ENCODE measurements at places on chromosomes 13 and 19. TPM values are rescaled to one million over a fixed set of nuclear protein-coding genes. Genes with fewer than 3 reads are reported as not detected.

GRCh38 chr13:52644108-52644507, 1.9 kb downstream of the HNRNPA1L2 start:
- DNase-seq = no peak

DNA sequence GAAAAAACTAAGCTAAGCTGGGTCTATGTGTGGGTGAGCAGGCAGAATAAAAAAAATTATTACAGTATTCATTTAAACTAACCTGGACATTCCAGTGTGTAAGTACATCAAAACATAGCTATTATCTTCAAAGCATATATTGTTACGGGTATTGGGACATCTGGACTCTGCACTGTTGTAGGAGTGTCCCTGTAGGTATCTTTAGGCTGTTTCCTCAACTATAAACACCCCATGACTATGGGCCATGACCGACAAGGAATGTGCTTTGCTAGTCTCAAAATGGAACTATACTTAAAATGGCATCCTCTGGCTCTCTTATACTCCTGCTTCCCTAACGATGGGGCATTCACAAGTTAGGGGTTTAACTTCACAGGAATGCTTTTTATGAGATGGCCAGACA, 3.4 kb downstream of the SCGB2B2 start:
- no peak for DNase-seq

DNA sequence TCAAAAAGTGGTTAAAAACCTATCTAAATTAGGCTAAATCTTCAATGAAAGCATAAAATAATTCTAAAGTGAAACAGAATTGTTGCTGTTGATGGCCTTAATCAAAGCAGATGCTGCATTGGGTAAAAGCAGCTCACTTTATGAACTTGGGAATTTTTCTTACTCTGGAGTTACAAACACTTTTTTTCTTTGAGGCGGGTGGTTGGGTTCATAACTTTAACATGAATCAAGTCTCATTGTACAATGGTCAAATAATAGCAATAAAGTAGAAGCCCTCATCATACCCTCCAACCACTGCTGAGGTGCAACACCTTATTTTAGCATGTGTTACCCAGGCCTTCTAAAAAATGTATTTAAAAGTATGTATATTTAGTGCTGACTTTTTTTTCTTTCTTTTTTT, 29.1 kb downstream of the NUP58 start:
- DNase-seq = peak; percentile 55

The PPP1R12C gene
- total RNA-seq = 29.8 TPM
